Amygdala (tissue), 56 donors: ENCODE measurements at places on chromosomes 6 and 20.

- DNase-seq: no peak
These were observed 76.0 kb upstream of the TBC1D7 start for GRCh38 chr6:13404228-13404891.

DNA sequence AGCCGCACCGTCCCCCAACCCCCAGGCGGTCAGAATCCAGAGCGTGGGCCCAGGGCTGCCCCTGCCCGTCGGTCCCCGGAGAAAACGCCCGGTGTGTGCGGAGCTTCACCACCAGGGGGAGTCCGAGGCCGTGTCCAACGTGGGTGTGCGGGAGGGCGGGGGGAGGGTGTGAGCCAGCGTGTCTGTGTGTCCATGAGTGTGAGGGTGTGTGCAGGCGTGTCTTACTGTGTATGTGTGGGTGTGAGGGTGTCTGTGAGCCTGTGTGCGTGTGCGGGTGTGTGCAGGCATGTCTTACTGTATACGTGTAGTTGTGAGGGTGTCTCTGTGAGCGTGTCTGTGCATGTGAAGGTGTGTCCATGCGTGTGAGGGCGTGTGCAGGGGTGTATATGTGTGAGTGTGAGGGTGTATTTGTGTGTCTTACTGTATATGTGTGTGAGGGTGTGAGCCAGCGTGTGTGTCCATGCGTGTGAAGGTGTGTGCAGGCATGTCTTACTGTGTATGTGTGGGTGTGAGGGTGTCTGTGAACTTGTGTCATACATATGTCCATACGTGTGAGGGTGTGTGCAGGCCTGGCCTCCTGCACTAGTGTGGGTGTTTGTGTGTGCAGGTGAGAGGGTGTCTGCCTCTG lies 24.6 kb upstream of the GATA5 start:
- DNase-seq: no peak

- no peak for DNase-seq
These were observed 79.2 kb upstream of the MRAP2 start for GRCh38 chr6:83954371-83954770.

- no peak for DNase-seq
These were observed 149.9 kb upstream of the PHACTR1 start for GRCh38 chr6:12566618-12567123.

GRCh38 chr6:41921712-41921998 lies 356 bp downstream of the BYSL start:
- DNase-seq: no peak
